ENCODE measurements at places on chromosomes 12 and 14. TPM values are rescaled to one million over a fixed set of nuclear protein-coding genes. Genes with fewer than 3 reads are reported as not detected.

The RD3L gene
- not detected for total RNA-seq

The KRT6C gene
- total RNA-seq, result 0.17 TPM

The TBC1D30 gene
- 2.0 TPM for total RNA-seq

The TAS2R8 gene
- not detected for total RNA-seq

DNA sequence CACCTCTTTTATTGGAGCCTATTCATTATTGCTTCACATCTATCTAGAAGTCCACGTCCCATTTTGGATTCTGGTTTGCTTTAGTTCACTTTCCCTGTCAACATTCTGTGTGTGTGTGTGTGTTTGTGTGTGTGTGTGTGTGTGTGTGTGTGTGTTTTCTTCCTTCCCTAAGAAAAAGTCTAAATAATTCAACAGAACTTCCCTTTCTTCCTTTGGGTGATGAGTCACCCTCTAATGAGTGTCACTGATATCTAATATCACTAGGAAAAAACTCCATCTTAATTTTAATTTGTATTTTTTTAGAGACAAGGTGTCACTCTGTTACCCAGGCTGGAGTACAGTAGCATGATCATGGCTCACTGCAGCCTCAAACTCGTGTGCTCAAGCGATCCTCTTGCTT, 234.2 kb downstream of the TTC8 start:
- DNase-seq, result no peak

DNA sequence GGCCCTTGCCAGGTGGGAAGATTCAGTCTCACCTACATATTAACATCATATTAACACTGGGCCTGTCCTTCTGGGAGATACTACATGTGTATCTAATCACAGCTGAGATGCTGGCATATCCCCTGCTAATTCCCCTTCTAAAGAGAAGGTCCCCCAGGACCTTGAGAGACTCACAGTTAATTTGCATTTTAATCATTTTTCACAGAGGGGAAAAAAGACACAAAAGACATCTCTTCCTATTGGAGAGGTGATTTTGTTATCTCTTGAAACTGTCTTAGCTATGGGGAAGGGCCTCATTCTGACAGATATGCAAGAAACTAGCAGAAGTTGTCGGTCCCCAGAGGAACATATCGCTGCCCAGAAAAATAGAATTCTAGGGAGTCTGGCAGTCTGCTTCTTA, 7.5 kb downstream of the C14orf132 start:
- no peak for DNase-seq

GRCh38 chr12:1583421-1584078, 10.8 kb downstream of the FBXL14 start:
- peak; percentile 77 for DNase-seq

DNA sequence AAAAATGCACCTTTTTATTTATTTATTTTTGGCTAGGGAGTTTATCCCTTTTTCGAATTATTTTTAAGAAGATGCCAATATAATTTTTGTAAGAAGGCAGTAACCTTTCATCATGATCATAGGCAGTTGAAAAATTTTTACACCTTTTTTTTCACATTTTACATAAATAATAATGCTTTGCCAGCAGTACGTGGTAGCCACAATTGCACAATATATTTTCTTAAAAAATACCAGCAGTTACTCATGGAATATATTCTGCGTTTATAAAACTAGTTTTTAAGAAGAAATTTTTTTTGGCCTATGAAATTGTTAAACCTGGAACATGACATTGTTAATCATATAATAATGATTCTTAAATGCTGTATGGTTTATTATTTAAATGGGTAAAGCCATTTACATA, 14.9 kb upstream of the SNAPC1 start:
- DNase-seq, result no peak

DNA sequence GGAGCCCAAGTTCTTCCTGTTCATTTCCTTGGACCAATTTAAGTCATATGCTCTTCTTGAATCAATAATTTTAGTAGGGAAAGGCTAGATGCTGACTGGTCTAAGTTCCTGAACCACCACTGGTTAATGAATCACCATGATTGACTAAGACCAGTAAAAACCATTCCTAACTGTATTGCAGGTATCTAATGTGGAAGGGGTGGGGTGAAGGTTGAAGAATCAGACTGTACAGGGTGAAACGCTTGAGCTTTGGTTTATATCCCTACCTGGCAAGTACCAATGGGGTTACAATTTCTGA, 100.1 kb downstream of the DYRK2 start:
- DNase-seq, result no peak

DNA sequence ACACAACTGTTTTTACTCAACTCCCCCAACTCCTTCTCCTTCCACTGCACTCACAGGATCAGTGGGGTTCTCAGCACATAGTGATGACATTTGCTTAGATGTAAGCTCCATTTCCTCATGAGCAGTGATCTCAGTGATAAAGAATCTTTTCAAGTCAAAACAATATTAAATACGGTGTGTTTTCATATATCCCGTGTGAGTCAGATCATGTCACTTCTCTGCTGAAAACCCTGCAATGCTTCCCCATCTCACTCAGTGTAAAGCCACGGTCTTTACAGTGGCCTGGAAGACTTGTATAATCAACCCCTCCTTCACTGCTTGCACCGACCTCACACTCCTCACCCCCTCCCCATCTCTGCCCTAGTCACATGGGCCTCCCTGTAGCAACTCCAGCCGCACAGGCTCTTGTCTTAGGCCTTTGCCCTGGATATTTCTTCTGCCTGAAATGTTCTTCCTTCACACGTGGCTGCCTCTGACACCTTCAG, 149.7 kb upstream of the ARHGAP5 start:
- DNase-seq, result no peak
